Smooth muscle cell of the coronary artery (primary cell): ENCODE measurements at places on chromosomes 1 and 21. TPM values are rescaled to one million over a fixed set of nuclear protein-coding genes. Genes with fewer than 3 reads are reported as not detected.

Gene DENND2D
- 2.5 and 8.5 TPM in 2 replicates for total RNA-seq

Gene ESPN
- under 0.01 TPM in 1 of 2 replicates, not detected in the other for total RNA-seq

Gene BRINP3
- total RNA-seq = not detected in 2 replicates

Gene NES
- 12.4 and 71.8 TPM in 2 replicates for total RNA-seq

Gene PTGER3
- 0.45 and 6.7 TPM in 2 replicates for total RNA-seq

Gene GRHL3
- not detected in 2 replicates for total RNA-seq

Gene GBP4
- total RNA-seq = 0.12 and 2.3 TPM in 2 replicates

Gene JAM2
- 0.15 and 0.35 TPM in 2 replicates for total RNA-seq

Gene LRRC53
- total RNA-seq = not detected in 2 replicates

Gene GBP5
- total RNA-seq = 0.08 and 0.82 TPM in 2 replicates

Gene SPRR3
- not detected in 2 replicates for total RNA-seq

Gene NHLH1
- total RNA-seq = not detected in 2 replicates

Gene CNKSR1
- total RNA-seq = 0.08 TPM in 1 of 2 replicates, not detected in the other

Gene RGS1
- not detected in 2 replicates for total RNA-seq

Gene LY9
- total RNA-seq = not detected in 2 replicates

Gene RIPK4
- 0.23 and 11.1 TPM in 2 replicates for total RNA-seq

Gene CHIT1
- total RNA-seq = under 0.01 and 0.70 TPM in 2 replicates

Gene OR1C1
- total RNA-seq = not detected in 2 replicates
